ENCODE measurements at places on chromosomes 12 and 14. TPM values are rescaled to one million over a fixed set of nuclear protein-coding genes. Genes with fewer than 3 reads are reported as not detected.

The GPRC5A gene
- total RNA-seq = 1.5 TPM

The HOXC10 gene
- total RNA-seq = not detected

The SERPINA9 gene
- total RNA-seq = not detected

The DUSP6 gene
- total RNA-seq = 200 TPM

The ACOT6 gene
- total RNA-seq = 0.45 TPM

The VRTN gene
- 0.39 TPM for total RNA-seq

The KRT86 gene
- total RNA-seq = 0.14 TPM

The KRT75 gene
- total RNA-seq = not detected

The NKX2-1 gene
- not detected for total RNA-seq

The TDRD9 gene
- total RNA-seq = not detected

The LRTM2 gene
- total RNA-seq = not detected

The IAPP gene
- 0.09 TPM for total RNA-seq

The LRP1-AS gene
- total RNA-seq = not detected

The HOTAIR gene
- not detected for total RNA-seq

The TRPV4 gene
- total RNA-seq = 4.1 TPM

The DIO2 gene
- 0.11 TPM for total RNA-seq

The TBX3 gene
- total RNA-seq = 87.5 TPM

The RNASE1 gene
- total RNA-seq = 3.6 TPM

The FAM181A gene
- not detected for total RNA-seq

The PRB2 gene
- total RNA-seq = not detected

The SERPINA5 gene
- not detected for total RNA-seq

The RDH16 gene
- total RNA-seq = 2.6 TPM

The CD63 gene
- total RNA-seq = 268 TPM

The DPF3 gene
- total RNA-seq = 40.8 TPM

The TBX5 gene
- 108 TPM for total RNA-seq

The CCDC198 gene
- not detected for total RNA-seq

The DAO gene
- not detected for total RNA-seq

The HSPB8 gene
- 79.1 TPM for total RNA-seq

The KRT82 gene
- total RNA-seq = not detected

The RABGGTA gene
- 39.6 TPM for total RNA-seq

The TAS2R19 gene
- 1.8 TPM for total RNA-seq

The HOXC9 gene
- total RNA-seq = not detected

The CPM gene
- 1.7 TPM for total RNA-seq

The SLC7A7 gene
- 1.3 TPM for total RNA-seq

The CMTM5 gene
- 0.21 TPM for total RNA-seq

The SLC6A12 gene
- total RNA-seq = 0.33 TPM

The RACGAP1 gene
- 10.4 TPM for total RNA-seq

The OVCH1 gene
- not detected for total RNA-seq

The SERPINA12 gene
- total RNA-seq = not detected

The TSPAN9 gene
- total RNA-seq = 153 TPM
